ENCODE measurements at places on chromosomes 11 and 22. TPM values are rescaled to one million over a fixed set of nuclear protein-coding genes. Genes with fewer than 3 reads are reported as not detected.
A peak's percentile ranks its signal among the peaks of the same experiment; 100 is the strongest.

Gene CXCR5
- total RNA-seq, result 0.57 TPM

Gene CARD10
- 1.1 TPM for total RNA-seq

Gene IGLL1
- 78.6 TPM for total RNA-seq

Gene GLYATL2
- total RNA-seq, result 0.19 TPM

Gene ST14
- total RNA-seq, result 13.7 TPM

Gene CEND1
- 0.19 TPM for total RNA-seq

Gene PELI3
- total RNA-seq, result 1.5 TPM

Gene SMTNL1
- 0.05 TPM for total RNA-seq

Gene KIAA0930
- total RNA-seq, result 32.4 TPM

Gene ZFTA
- total RNA-seq, result 15.7 TPM

Gene ABCC8
- 0.42 TPM for total RNA-seq

Gene APOBEC3A
- 1.4 TPM for total RNA-seq

DNA sequence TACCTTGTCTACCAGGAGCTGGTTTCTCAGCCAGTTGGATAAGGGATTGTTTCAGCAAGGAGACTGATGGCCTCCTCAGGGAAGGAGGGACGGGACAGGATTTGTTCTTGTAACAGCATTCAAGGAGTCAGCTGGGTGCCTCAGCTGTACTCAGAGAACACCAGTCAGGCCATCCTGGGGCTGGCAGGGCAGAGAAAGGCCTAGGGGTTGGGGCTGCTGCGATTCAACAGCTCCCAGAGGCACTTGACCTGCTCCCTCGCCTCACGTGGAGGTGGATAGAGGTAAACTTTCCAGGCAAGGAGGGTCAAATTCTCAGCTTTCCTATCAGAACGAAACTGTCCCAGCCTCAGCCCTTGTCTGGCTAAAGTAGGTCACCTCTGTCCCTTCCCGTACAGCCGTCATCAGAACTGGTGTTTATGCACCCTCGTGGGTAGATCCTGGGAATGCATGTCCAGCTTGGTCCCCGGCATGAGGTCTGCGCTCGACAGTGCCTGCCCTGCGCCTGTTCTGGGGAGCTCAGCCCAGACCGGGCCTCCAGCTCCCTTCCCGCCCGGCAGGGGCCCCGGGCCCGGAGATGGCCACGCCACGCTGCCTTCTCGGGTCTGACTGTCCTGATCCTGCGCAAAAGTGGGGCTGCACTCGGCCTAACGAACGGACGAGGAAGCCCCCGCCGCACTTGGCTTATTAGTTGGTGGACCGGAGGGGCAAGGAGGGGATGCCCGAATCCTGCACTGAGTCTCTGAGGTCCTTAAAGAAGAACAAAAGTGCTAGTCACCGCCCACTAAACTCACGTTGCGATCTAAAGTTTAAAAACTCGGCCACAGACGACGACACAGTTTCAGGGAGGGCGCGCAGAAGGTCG is 762 bp upstream of the CCDC134 start:
- peak overlapping the region; percentile 63 for H3K27ac ChIP-seq
- H3K4me1 ChIP-seq, result peaks cover 25% of the 10 kb centered on the region
- H3K36me3 ChIP-seq, result no peaks in the 10 kb centered on the region
- H3K27me3 ChIP-seq, result peaks cover 3% of the 10 kb centered on the region
- H3K4me3 ChIP-seq, result peak overlapping the region; percentile 99
- DNase-seq, result no peak

GRCh38 chr11:78840200-78840599 is 265.5 kb upstream of the NARS2 start:
- H3K4me1 ChIP-seq, result no peaks in the 10 kb centered on the region
- H3K4me3 ChIP-seq, result no peak overlapping the region
- DNase-seq, result no peak
- no peaks in the 10 kb centered on the region for H3K36me3 ChIP-seq

DNA sequence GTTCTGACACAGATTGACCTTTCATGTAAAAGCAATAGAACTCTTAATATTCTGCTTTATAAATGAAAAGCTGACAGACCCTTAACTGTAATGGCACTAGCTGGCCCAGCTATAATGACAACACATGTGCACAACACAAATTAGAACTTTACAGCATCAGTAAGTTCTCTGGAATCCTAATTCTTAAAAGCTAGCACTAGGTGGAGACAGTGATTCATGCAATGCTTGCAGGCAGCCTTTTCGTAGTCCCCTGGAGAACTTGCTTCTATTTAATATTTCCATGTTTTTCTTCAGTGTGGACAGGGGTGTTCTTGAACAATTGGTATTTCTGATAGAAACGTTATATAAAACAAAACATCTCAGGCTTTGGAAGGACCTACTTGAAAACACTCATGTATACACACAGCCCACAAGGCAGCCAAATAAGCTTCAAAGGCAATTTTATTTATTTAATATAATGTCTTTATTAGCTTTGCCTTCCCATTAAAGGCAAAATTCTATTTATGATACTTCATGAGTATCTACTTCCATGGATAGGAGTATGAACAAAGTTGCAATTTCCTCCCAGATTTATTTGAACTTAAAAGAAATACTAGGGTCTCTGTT is 374.3 kb upstream of the MPPED2 start:
- H3K4me3 ChIP-seq, result no peak overlapping the region
- no peak for DNase-seq
- no peaks in the 10 kb centered on the region for H3K27me3 ChIP-seq

DNA sequence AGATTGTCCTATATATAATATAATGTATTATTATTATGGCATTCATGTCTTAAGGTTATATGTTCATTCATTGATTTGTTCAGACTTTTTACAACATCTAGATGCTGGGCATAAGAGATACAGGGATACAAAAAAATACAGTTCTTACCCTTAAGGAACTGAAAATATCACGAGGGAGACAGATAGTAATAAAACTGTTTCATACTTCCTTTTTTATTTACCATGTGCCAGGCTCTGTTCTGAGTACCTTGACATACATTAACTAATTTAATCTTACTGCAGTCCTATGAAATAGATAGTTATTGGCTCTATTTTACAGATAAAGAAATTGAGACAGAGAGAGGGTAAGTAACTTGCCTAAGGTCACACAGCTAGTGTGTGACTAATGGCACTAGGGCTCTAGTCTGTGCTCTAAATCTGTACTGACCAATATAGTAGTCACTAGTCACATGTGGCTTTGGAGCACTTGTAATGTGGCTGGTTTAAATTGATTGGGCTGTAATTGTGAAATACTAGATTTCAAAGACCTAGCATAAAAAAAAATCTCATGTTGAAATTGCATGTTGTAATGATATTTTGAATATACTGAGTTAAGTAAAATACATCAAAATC is 21.3 kb downstream of the TRIM44 start:
- no peak overlapping the region for H3K27ac ChIP-seq
- DNase-seq, result no peak
- no peaks in the 10 kb centered on the region for H3K27me3 ChIP-seq
- no peak overlapping the region for H3K4me3 ChIP-seq
- H3K4me1 ChIP-seq, result no peaks in the 10 kb centered on the region

DNA sequence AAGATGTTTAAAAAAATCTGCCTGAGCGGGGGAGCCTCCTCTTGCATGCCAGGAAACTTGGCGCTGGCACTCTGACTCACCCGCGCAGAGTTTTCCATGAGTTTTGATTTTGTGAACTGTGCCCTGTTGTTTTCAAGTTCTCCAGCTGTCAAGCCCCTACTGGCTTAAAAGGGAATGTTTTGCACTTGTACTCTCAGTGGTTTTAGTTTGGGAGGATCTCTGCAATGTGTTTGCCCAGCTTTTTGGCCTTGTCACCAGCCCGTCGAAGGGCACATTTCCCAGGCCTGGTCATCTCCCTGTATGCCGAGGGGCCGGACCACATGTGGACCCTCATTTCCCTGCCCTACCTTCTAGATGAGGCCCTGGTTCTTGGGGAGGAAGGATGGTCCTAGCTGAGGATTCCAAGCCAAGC is 12.2 kb downstream of the MRGPRF start:
- H3K27ac ChIP-seq, result no peak overlapping the region
- H3K4me1 ChIP-seq, result no peaks in the 10 kb centered on the region
- no peaks in the 10 kb centered on the region for H3K27me3 ChIP-seq
- no peaks in the 10 kb centered on the region for H3K36me3 ChIP-seq
- DNase-seq, result no peak
- H3K4me3 ChIP-seq, result no peak overlapping the region

Data from thymus (tissue), 14 donors.